SK-N-DZ (cell line): ENCODE measurements at places on chromosomes 1 and 21.

DNA sequence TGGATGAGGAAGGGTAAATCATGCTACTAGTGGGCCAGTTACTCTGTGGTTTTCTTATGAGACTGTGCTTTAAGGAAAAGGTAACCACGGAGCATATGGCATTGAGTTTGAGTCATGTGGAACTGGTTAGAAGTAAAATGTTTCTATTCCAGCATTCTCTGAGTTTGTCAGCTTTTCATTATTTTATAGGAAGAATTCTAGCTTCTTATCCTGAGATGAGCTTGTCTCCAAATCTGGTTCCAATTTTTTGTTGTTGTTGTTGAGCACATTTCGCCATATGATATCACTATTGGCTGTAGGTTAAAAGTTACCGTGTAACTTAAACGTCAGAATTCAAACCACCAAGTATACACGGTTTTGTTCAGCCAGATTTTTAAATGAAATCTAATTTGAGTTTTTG, 69.9 kb downstream of the ATF6 start:
- no peak for DNase-seq

- DNase-seq, result no peak
These were observed 55.7 kb upstream of the UBE2U start for GRCh38 chr1:64147759-64148158.

- DNase-seq, result no peak
These were observed 17.4 kb upstream of the GNG12 start for GRCh38 chr1:67850611-67851075.

DNA sequence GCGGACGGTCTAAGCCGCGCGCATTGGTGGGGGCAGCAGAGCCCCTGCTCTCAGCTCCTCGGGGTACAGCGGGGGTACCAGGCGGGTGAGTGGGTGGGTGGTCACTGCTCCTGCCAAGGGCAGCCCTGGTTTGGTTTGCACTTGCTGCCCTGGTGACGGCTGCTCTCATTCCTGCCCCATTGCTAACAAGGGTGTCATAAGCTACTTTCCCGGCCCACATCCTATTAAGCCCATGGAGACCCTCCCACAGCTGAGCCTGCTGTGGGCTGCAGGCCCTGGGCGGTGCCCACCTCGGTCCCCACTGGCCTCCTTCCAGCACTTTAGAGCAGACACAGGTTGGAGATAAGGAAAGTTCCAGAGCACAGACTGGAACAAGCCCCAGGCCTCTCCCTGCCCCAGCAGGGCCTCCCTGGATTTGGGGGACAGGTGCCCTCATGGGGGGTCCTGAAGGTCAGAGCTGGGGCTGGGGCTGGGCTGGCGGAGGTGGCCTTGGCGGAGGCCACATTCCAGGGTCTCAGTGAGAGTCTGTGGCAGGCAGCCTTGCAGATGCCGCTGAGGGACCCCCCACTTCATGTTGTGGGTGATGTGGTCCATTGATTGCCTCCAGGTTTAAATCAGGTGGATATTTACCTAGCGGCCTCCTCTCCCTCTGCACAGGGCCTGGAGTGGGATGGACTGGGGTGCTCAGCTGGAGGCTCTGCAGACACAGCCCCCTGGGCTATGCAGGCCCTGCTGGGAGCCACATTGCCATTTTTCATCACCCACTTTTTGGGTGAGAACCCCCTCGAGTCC, 27.0 kb downstream of the COL18A1 start:
- DNase-seq, result no peak

DNA sequence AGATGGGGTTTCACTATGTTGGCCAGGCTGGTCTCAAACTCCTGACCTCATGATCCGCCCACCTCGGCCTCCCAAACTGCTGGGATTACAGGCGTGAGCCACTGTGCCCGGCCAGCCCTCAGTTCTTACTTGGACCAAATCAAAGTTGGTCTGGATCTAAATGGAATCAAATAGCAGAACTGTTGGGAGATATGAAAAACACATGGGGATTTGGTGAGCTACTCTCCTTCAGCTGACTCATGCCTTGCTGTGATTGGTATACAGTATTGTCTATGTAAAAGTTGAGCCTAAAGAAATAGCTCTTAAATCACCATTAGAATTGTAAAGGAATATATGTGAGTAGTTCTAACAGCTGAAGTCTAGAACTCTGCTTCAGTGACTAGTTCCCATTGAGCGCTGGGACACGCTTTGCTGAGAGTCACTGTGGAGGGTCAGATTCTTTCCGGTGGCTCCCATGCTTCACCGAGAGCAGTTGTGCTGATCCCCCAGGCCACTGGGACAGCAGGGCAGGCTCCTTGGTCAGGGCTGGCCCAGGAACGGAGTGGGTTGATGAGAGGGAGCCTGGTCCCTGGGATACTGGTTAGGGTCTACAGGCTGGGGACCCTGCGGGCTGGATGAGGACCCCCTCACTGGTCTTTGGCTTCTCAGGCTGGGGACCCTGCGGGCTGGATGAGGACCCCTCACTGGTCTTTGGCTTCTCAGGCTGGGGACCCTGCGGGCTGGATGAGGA, 14.0 kb downstream of the PKNOX1 start:
- DNase-seq, result no peak

- DNase-seq, result no peak
These were observed 71.4 kb upstream of the TSPAN2 start for GRCh38 chr1:115160728-115161127.

- DNase-seq, result no peak
These were observed 6.9 kb downstream of the DMAP1 start for GRCh38 chr1:44220001-44220751.

GRCh38 chr1:77434967-77435366, 153.1 kb downstream of the AK5 start:
- DNase-seq, result no peak

GRCh38 chr1:63772201-63772600, 1.6 kb upstream of the ROR1 start:
- no peak for DNase-seq

- no peak for DNase-seq
These were observed 39.6 kb upstream of the PLEKHO1 start for GRCh38 chr1:150110116-150110515.

DNA sequence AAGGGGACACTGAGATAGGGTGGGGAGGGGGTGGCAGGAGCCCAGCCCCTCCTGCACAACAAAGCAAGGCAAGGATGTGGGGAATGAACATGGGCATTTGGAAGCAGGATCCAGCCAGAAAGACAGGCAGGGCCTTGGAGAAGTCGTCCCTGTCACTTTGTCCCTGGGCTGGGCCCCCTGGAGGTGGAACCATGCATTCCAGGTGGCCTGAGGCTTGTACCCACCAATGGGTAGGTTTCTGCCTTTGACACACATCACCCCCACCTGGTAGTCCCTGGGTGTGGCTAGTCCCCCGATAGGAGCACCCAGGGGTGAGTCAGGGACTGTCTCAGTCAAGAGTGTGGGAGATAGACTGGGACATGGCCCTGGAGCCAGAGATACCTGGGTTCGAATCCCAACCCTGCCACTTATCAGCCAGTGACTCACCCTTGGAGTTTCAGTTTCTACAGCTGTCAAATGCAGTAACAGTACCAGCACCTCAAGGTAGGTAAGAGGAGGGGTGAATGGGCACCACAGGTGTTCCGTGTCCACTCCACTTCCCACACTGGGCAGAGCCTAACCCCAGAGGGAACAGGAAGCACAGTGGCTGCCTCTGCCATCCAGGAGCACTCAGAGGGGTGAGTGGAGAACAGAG, 10.0 kb downstream of the PLA2G2D start:
- DNase-seq, result no peak

GRCh38 chr21:44510508-44511218, 29.3 kb downstream of the KRTAP10-1 start:
- peak; percentile 20 for DNase-seq

DNA sequence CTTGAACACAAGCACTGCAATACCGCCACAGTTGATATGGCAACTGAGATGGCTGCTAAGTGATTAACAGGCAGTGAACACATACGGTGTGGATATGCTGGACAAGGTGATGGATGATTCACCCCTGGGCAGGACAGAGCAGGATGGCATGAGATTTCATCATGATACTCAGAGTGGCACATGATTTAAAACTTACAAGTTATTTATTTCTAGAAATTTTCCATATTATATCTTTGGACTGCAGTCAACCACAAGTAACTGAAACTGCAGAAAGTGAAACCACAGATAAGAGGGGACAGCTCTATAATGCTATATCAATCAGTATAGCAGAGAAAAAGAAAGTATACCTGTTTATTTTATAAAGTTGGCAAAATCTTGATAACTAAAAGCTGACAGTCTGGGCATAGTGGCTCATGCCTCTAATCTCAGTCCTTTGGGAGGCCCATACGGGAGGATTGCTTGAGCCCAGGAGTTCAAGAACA, 47.9 kb downstream of the PHACTR4 start:
- no peak for DNase-seq

GRCh38 chr21:39117440-39117970, 65.7 kb downstream of the PSMG1 start:
- DNase-seq, result no peak

GRCh38 chr1:47533793-47534328, 96.0 kb downstream of the FOXD2 start:
- DNase-seq, result no peak

DNA sequence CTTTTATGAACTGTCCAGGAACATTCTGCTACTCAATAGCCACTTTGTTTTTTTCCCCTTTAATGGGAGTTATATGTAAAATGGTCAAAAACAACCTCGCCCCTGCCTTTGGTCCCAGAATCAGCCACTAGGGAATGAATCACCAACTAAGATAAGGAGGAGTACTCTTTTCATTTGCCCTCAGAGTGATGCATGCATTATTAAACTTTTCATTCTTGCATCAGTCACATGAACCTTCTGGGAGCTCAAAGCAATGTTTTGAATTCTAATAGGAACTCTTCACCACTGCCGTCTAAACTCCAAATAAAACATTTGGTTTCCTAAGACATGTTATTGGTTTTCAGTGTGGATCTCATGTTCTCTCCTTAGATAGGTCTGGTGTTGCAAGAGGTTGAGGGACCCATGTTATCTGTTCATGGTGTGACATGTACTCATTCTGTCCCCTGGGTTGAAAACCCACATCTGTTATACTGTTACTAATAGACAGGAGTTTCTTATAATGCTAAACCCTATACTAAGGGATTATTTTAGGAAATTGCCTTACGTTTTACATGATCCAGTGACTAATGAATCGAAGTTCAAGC, 17.8 kb upstream of the HSD17B7 start:
- no peak for DNase-seq

- DNase-seq, result no peak
These were observed 78.4 kb downstream of the TAS1R2 start for GRCh38 chr1:18781031-18781430.

GRCh38 chr21:37268186-37268503, 1.0 kb upstream of the VPS26C start:
- no peak for DNase-seq

GRCh38 chr1:159581422-159581821, 6.2 kb upstream of the APCS start:
- no peak for DNase-seq

GRCh38 chr1:213415691-213416380, 364.8 kb downstream of the RPS6KC1 start:
- no peak for DNase-seq

DNA sequence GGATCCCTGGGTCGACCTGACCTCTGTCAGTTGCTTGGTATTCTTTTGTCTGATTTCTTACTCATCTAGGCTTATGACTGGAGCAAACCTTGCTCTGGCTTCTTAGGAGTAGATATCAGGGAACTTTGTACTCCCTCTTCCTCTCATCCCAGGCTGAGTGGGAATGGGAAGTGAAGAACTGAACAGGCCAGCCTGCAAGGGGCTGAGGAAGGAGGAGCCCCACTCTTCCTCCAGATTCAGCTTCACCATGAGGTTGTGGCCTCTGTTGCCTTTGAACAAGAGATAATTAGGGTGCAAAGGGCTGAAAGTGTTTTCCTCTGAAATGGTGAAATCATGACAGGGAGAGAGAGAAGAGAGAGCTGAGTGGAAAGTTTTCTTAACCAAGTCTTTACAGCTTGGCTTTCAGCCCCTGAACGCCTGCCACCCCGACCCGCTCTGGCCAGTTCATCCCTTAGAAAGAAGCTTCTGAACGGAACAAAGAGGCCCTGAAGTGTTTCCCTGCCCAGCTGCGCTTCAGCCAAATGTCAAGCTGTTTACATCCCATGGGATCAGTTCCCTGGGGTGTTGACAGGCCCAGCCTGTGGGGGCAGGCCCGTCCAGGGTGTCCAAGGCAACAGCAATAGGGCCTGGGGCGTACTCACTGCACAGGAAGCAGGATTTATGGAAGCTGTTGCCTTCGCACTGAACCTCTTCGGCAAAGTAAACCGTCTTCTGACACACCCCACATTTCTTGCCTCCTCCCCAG, 11.2 kb downstream of the CSRP1 start:
- no peak for DNase-seq

DNA sequence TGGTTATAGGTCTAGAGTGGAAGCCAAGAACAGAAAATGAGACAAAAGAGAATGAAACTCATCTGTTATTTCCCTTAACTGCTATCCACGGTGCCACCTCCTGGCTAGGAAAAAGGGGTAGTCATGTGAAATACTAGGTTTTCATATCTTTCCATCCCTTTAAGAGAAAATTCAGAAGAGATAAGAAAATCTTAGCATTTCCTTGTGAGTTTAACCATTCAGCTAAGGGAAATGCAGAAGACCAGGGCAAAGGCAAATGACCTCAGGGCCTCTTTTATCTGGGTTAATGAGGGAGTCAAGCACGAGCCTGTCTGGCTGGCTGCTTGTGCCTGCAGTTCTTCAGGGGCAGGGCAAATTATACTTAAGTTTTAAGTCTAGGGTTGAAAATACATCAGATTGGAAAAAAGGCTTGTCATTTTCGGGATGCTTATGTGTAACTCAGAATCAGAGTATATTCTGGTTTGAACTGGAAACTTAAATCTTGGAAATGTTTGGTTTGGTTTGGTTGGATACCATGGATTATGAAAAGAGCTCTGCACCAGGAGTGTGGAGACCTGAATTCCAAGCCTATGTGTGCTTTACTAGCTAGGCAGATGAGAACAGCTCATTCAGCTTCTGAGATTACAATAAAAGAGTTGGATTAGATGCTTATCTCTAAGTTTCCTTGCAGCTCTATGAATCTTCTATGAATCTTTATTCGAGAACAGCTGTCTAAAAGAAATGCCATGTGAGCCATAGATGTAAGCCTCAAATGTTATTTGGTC, 19.9 kb downstream of the NIBAN1 start:
- no peak for DNase-seq

DNA sequence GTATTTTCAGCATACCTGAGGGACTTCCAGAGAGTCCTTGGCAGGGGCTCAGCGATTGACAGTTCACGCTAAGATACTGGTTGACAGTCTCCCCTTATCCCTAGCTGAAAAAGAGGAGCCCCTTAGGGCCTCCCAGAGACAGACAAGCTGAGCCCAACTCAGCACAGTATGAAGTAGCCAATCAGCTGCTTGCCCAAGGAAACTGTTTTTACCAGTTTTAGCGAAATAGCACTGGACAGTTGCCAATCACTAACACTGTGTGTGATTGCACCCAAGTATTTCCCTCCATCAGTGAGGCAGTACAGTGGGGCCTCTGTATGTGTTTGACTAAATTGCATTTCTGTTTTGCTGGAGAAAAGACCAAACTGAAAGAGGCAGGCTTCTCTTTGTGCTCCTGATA, 27.0 kb downstream of the KHDRBS1 start:
- no peak for DNase-seq
